ENCODE measurements at places on chromosomes 3 and 15.

DNA sequence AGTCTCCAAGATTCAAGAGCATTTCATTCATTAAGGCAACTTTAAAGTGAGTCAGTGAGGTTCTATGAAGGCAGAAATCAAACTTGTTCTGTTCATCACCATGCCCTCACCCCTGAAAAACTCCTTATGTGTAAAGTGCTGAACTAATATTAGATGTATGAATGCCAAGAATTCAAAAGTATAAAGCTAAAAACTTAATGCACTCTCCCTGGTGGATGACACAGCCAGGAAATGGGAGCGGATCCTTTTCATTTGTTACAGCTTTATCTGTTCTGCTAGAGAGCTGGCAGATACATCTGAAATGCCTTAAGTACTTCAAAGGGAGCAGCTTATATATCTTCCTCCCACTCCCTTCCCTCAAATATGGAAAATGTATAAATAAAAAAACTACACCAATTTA is 8.2 kb downstream of the TXNRD3 start:
- no peak for DNase-seq

- no peak for DNase-seq
Observed at GRCh38 chr3:10483686-10484345, 21.6 kb downstream of the ATP2B2 start.

DNA sequence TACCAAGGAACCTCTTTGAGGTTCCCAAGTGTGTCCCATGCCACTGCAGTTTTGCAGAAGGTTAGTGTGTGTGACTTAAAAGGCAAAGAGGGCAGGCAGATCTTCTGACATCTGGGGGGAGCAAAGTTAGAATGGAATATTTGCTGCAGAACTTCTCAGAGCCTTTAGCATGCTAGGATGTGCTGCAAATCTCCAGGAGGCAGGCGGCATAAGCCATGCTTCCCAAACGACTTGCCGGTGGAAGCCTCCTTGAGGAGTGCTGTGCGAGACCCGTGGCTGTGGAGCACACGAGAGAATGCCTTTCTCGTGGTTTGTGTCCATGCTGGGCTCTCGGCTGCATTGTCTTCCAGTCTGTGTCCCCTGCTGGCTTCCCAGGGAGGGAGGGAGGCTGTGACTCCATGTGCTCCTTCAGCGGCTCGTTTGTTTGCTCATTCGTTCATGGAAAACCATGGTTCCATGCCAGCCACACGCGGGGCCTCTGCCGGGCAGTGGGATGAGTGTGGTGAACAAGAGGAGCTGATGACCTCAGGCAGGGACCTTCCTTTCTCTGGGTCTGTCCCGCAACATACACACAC is 13.8 kb downstream of the HDAC11 start:
- DNase-seq = no peak

GRCh38 chr3:100042166-100042981 is 71.9 kb downstream of the FILIP1L start:
- DNase-seq = no peak

GRCh38 chr3:195754906-195755305 is 34.1 kb downstream of the MUC20 start:
- no peak for DNase-seq

- no peak for DNase-seq
Observed at GRCh38 chr15:70345251-70346019, 247.7 kb upstream of the TLE3 start.

- no peak for DNase-seq
Observed at GRCh38 chr3:55207744-55208143, 279.4 kb downstream of the WNT5A start.

DNA sequence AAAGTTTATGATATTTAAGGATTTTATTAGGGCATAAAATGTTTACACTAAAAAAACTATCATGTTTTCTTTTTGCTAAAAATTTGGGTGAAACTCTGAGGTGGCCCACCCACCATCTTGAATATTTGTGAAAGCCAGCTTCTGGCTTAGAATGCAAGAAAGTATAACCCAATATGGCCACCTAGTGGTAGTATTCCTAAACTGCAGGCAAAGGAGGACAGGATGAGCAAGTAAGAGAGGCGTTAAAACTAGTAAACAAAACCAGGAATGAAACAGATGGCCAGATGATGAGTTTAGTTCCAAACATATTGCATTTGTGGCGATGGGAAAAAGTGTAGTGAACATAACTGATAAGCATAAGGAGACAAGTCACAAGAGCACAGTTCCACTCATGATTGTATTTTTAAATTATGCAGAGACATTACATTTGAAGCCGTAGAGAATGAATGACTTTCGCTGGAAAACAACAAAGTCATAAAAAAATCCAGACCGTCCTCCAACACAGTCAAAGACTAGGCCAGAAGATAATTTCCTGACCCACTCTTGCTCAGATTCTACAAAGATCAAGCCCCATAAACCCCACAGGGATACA is 103.3 kb upstream of the PRTG start:
- DNase-seq = peak; percentile 8

GRCh38 chr15:47602121-47602520 is 115.2 kb upstream of the SEMA6D start:
- DNase-seq = no peak

DNA sequence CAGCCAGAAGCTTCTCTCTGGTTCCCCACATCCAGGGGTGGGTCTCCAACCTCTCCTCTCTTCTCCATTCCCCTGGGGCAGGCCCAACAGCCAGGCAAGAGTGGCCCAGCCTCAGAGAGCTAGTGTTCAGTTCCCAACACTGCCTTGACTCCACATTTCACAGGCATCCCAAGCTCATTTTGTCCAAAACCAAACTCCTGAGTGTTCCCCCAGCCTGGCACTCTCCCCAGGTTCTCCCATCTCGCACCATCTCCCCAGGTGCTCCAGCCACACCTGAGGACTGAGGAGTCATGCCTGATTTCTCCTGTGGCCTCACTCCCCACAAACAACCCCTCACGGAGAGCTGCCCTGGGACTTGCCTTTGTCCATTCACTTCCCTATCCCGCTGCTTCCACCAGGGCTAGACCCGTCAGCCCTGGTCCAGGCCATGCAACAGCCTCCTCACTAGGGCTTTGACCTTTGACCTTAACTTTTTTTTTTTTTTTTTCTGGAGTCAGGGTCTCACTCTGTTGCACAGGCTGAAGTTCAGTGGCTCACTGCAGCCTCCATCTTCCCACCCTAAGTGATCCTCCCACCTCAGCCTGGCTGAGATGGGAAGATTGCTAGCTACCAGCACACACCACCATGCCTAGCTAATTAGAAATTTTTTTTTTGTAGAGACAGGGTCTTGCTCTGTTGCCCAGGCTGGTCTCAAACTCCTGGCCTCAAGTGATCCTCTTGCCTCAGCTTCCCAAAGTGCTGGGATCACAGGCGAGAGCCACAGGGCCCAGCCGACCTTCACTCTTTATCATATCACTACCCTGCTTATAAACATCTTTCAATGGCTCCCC is 3.9 kb upstream of the CSK start:
- no peak for DNase-seq

GRCh38 chr3:12922306-12922705 is 80.9 kb upstream of the RPL32 start:
- DNase-seq = no peak

DNA sequence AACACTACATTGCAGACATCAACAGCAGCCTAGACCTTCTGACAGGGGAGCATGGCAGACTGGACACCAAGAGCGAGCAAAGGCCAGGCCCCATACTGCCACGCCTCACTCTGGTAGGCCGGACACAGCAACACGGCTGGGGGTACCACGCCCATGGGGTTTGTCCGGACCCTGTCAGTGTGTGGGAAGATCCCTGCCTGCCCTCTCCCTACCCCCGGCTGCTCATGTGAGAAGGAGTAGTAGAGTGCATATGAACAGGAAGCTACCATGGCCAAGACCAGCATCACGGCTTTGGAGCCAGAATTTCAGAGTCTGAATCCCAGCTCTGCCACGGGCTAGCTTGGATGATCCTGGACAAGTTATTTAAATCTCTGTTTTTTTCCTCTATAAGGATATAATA is 27.9 kb downstream of the ALDH1L1 start:
- no peak for DNase-seq

DNA sequence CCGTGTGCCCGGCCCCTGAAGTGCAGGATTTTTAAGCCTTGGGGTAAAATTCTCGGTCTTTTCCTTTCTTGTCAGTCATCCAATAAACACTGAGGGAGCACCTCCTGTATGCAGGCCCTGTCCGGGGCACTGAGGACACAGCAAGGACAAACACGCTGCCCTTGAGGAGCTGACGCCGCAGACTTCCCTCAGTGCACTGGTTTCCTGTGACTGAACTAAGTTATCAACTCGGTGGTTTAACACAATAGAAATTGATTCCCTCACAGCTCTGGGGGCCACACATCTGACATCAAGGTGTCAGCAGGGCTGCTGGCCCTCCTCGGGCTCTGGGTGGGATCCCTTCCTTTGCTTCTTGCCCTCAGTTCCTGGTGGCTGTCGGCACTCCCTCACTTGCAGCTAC is 65.1 kb downstream of the ZNF445 start:
- DNase-seq = no peak

- no peak for DNase-seq
Observed at GRCh38 chr3:192419312-192419711, 308.0 kb downstream of the FGF12 start.

GRCh38 chr15:39979606-39980005 is 45.7 kb downstream of the EIF2AK4 start:
- DNase-seq = no peak

GRCh38 chr15:93557696-93558095 is 468.7 kb upstream of the RGMA start:
- DNase-seq = no peak

DNA sequence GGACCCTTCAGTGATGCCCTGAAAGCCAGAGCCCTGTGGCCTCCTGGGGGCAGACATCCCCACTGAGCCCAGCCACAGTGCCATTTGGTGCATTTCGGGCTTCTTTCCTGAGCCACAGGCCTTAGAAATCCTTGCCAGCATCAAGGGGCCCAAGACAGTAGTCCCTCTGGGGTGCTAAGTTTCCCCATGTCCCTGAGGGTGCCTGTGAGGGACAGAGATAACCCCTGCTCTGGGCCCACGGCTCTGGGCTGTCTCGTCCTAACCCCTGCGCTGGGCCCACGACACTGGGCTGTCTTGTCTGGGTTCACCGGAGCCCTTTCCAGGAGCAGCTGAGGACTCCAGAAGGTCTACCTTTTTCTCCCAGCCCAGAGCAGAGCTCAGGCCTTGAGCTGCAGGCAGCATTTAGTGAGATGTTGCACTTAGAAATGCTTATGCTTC is 45.1 kb upstream of the FGD5 start:
- no peak for DNase-seq

DNA sequence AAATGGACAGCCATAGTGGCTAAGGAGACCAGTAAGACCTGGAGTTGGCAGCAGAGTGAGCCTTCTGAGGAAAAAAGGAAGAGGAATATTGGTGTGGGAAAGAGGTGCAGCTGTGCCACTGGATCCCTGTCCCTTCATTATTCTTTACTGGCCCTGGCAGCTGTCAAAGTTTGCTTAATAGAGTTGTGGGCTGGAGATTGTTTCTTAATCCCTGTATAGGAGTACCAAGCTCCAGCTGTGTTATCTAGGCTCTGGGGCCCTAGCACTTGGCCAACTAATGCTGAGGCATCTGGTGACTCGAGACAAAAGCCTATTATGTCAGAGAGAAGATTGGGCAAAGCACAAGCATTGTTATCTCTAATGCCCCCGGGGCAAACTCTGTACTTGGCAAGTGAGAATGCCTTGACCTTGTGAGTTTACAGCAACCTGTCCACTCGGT is 61.4 kb downstream of the ZNF609 start:
- no peak for DNase-seq

DNA sequence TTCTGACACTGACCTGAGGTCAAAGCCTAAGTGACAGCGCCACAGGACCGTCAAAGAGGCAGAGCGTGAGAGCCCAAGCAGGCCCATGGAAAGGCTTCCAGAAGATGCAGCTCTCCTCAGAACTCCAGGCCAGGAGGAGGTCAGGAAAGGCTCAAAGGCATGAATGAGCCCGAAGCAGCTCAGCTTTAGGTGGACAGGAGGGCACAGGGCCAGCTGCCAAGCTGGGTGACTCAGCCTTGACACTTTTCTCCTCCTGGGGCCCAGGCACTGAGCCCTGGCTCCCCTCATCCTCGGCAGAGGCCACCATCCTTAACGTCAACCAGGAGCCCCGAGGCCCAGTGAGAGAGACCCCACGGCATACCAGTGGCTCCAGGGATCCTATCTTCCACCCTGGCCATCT is 62.9 kb downstream of the ADCY5 start:
- no peak for DNase-seq

- DNase-seq = no peak
Observed at GRCh38 chr15:57861034-57861638, 154.6 kb downstream of the POLR2M start.

- DNase-seq = no peak
Observed at GRCh38 chr3:122621112-122621511, 43.7 kb downstream of the PARP15 start.

- no peak for DNase-seq
Observed at GRCh38 chr15:60328852-60329443, 68.8 kb downstream of the ANXA2 start.

DNA sequence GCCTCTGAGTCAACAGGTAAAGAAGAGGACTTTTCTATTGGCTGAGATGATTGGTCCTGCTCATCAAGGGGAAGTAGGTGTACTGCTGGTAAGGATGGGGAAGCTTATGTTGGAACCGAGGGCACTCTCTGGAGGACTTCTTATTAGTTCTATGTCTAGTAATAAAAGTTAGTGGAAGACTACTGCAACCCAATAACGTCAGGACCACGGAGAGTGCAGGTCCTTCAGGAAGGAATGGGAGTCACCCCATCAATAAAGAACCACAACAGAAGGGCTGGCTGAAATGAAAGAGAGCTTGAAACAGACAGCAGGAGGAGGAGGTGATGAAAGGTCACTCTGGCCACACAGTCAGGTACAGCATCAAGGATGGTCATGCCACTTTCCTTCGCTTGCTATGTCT is 68.8 kb upstream of the PRR23E start:
- no peak for DNase-seq

DNA sequence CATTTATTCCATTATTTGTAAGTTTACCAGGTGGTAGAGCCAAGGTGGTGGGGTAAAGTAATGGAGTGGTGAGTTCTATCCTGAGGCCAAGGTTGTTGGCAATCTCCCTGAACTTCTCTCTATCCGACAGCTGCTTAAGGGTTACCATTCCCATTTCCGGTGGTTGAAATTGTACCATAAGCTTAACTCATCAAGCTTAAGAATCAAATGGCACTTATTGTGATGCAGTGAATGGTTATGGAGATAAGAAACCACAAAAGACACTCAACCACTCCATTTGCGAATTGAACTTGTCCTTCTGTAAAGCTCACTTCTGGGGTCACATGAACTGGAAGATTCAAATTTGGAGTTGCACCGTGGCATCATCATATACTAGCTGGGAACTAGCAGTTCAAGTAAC is 287.4 kb upstream of the SLCO3A1 start:
- no peak for DNase-seq

DNA sequence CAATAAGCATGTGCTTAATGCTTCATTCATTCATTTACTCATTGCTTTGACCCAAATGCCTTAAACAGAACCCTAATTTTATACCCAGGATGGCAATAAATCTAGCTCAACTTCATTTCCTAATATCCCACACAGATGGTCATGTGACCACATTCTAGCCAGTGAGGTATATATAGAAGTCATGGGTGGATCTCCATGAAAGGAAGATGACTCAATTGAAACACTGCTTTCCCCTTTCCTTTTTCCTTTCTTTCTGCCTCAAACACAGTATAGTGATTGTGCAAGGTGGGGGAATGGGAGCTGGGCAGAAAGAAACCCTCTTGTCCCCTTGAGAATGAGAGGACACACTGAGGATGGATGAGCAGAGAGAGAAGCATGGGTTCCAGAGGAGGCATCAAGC is 183.5 kb upstream of the PRICKLE2 start:
- DNase-seq = no peak

- DNase-seq = no peak
Observed at GRCh38 chr3:81980596-81981494, 219.4 kb upstream of the GBE1 start.

GRCh38 chr3:129539206-129539605 is 3.8 kb upstream of the H1-8 start:
- DNase-seq = no peak

All from NCI-H1930 (cell line).